ENCODE measurements at places on chromosomes 12 and 14.

- peak; percentile 93 for DNase-seq
These were observed 4.5 kb upstream of the IRF2BPL start for GRCh38 chr14:77032844-77033621.

DNA sequence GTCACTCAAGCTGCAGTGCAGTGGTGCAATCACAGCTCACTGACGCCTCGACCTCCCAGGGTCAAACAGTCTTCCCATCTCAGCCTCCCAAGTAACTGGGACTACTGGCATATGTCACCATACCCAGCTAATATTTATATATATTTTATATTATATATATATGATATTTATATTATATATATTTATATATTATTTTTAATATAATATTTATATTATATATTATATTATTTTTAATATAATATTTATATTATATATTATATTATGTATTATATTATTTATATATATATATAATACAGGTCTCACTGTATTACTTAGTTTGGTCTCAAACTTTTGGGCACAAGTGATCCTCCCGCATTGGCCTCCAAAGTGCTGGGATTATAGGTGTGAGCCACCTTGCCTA, 9.4 kb downstream of the ZNF84 start:
- no peak for DNase-seq

DNA sequence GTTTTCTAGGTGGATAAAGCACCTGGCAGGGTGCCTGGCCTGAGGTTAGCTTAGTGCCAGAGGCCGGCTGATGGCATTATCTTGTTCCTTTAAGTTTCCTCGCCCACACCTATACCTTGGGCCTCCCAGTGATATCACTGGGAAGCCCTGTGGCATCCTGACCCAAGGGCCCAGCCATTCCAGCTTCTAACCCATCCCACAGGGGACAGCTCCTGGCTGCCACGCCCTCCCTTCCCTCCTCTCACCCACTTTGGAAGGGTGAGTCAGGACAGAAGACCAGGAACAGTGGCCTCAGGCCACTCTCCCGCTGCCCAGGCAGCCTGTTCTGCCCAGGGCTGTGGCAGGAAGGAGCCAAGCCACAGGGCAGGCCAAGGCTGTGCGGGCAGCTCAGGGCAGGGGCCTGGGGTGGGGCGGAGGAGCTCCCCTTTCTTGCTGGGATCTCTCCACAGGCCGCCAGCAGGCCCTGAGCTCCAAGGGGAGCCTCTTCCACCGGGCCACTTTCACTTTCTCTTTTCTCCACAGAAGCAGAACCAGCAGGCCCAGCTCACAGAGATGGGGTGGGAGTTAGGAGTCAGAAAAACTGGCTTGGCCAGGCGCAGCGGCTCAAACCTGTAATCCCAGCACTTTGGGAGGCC, 75.1 kb downstream of the IRF2BPL start:
- DNase-seq: peak; percentile 46

- DNase-seq: no peak
These were observed 12.3 kb upstream of the DLK1 start for GRCh38 chr14:100714258-100714892.

DNA sequence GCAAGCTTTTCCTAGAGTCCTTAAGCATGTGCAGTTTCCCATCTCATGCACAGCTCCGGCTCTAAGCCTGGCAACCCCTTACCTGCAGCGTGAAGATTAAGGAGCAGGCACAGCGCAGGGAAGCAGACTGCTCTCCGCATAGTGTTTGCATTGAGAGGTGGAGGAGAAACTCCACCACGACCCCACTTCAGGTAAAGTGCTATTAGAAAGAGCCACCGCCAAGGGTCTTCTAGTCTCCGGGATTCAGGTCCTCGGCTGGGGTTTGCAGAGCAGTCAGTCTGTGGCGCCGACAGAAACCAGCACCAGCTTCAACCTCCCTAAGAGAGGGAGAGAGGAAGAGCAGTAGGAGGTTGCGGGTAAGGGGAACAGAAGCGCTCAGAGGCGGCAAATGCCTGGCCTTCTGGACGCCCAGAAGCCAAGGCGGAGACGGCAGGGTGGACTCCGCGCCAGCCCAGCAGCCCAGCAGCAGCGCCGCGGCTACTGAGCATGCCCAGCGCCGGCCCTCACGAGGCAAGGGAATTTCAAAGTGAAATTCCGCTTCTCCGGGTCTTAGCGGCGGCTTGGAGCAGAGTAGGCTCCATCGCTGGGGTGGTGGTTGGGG, at the start of gene PTPRR:
Gene PTPRR, minus strand, starts transcription at position 488 of the 601 bp plus-strand sequence. Its CDS starts 348 bp downstream, at position 140.
- DNase-seq: no peak

- DNase-seq: no peak
These were observed 163.7 kb downstream of the SNAPC1 start for GRCh38 chr14:61925732-61926435.

GRCh38 chr12:77224346-77224745, 159.0 kb upstream of the E2F7 start:
- DNase-seq: no peak

- no peak for DNase-seq
These were observed 349.9 kb downstream of the C12orf50 start for GRCh38 chr12:87679251-87679650.

DNA sequence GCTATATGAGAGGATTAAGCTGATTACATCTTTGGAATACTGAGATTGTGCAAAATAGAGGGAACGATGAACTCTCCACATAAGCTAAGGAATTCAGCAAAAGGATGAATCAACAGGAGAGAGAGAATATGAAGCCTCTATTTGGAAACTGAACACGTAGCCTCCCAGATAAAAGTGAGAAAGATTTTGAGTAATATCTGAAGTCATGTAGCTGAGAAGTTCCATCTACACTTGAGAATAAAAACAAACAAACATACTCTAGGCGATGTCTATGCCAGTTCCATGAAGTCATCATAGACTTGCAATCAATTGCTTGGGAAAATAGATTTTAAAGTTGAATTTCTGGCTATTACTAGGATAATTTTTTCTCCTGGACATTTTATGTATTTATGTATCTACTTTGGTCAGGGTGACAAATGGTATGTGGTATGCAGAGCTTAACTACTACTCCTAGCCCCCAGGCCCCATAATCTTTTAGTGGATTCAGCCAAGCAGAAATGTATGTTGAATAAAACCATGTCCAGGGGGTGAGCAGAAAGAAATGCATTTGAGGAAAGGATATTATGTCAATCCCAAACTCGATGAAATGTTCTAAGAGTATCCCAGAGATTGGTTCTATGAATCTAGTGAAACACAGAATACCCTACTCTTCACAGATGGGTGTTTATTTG, 627.4 kb downstream of the DIO2 start:
- DNase-seq: no peak

DNA sequence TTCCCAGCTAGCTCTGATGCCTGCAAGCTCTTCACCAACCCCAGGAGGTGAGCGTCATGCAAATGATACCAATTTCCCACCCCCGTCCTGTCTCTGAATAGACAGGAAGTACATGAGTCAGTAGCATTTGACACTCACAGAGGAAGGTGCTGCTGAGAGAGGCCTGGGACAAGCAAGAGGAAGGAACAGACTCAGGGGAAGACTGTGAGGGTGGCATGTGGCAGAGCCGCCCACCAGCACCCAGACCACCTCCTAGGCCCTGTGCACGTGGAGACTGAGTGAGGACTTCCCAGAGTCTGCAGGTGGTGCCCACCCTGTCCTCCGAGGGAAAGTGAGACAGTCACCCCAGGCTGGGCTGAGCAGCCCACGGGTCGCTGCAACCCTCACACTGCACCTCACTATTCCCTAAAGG, 199.5 kb upstream of the SFSWAP start:
- peak; percentile 36 for DNase-seq

- peak; percentile 79 for DNase-seq
These were observed 2.3 kb upstream of the DIO2 start for GRCh38 chr14:80213602-80214001.

GRCh38 chr14:92471919-92472318, 41.7 kb upstream of the RIN3 start:
- DNase-seq: no peak

DNA sequence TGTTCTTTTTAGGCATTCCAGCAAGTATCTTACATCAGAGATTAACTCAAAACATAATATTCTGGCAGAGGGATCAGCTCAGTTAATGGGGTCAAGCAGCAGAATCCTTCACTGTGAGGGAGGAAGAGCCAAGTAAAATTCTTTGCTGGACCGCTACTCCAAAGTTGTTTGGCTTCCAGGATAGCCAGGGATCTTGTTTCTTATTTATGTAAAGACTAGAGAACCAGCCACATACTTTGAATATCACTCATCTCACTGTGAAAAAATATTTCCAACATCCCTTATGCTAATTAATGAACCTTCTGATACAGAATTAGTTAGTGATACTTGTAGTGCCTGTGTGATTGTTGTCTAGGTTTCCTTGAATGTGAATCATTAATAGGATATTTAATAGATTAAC, 94.2 kb downstream of the PLEKHA5 start:
- no peak for DNase-seq

DNA sequence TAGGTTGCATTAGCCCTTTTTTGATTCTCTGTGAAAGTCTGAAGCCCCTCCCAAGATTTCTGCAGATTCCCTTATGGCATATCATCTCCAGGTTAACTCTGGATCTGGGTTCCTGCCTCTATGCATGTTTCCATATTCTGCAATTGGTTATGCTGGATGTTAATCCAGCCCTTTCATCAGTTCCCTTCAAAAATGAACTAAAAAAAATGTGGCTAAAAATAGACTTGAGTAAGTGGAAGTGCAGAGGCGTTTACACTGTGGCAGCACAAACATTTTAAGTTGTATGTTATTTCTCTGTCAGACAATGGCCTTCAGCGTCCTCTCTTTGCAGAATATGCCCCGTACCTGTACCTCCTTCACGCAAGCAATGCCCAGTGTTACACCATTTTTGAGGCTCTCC, 11.4 kb downstream of the MGST1 start:
- no peak for DNase-seq

DNA sequence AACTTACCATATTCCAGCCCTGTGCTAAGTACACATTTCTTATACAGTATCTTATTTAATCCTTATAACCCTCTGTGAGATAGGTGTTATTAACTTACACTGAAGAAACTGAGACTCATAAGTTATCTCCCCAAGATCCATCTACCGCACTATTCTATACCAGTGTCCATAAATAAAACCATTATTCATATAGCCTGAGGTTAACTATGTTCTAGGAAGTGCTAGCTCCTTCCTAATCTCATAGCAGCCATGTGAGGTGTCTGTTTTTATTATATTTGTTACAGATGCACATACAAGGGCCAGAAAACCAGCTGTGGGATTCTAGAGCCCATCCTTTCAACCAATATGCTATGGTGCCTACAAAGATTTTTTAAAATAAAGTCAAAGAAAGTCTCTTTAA, 100.3 kb upstream of the RAP1B start:
- no peak for DNase-seq

DNA sequence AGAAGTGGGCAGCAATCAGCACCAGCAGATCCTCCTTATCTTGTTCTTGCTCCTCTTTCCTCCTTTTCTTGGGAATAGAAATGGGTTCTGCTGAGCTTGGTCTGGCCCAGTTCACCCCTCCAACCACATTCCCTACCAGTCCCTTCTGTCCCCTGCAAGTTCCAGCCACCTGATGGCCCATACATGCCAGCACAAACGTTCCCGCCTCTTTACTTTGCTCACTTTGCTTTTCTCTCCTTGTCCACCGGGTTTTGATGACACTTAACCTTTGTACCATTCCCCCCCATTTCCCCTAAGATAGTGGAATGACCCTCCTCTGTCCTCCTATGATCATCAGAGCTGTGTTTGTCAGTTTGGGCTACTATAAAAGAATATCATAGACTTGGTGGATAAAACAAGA, 23.4 kb upstream of the EML1 start:
- no peak for DNase-seq

- DNase-seq: no peak
These were observed 193.7 kb downstream of the SLC6A15 start for GRCh38 chr12:84718906-84719305.

DNA sequence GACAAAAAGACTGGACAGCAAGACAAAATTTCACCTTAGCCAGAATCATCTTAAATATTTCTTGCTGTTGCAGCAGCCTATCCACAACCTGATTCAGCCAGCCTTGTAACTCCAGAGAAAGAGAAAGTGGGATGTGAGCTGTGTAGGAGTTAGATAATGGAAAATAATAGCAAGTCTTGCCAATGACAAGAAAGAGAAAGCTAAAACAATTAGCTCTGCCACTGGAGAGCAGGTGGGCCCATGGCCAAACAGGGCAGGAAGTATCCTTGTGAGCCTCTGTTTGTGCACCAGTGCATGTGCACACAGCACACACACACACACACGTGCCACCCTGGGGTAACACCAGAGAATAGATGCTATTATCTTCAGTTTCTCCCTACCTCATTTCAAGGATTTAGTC, 106.0 kb upstream of the CCDC196 start:
- DNase-seq: no peak

DNA sequence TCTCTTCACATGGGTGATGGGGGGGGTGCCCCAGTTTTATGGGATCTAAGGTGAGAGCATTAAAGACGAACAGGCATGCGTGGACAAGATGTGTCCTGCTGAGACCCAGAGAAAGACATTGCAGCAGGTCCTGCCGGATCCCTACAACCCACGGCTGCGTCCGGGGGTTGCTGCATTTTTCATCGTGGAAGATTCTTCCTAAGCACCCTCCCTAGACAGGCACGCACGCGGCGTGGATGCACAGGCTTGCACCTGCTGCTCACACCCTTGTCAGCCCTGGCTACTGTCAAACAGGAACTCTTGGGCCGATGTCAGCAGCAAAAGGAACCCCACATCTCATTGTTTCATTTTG, 280.6 kb upstream of the RTL1 start:
- DNase-seq: no peak

DNA sequence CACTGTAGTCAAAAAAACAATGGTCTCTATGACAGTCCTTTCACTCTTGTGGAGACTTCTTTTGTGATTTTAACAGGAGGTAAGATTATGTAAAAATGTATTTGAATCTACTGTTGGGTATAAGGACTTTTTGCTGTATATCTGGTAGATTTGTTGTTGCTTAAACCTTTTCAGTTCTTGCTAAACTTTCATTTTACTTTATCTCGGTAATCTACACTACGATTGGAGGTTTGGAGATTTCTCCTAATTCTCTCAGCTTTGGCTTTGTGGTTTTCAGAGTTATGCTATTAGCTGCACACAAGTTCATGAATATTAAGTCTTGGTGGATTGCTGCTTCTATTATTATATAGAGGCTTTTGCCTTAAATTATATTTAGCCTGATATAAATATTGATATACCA, 116.6 kb upstream of the HIF1A start:
- no peak for DNase-seq

- DNase-seq: no peak
These were observed 463.9 kb upstream of the TBX3 start for GRCh38 chr12:115147916-115148315.

GRCh38 chr14:85447883-85448282, 82.1 kb upstream of the FLRT2 start:
- no peak for DNase-seq

DNA sequence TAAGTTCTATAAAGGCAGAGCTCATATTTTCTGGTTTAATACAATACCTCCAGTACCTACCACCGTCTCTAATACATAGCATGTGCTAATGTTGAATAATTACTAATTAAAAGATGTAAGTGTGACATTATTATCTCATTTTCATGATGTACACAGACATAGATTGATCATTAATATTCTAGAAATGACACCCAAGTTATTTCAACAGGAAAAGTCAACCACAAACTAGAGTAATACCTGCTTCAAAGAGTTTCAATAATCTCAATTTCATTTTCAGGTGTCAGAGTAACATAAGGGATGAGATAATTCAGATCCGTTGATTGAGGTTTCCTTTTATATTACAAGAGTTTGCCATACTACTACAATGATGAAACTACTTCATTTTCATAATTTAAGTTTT, 388.9 kb downstream of the SOX5 start:
- no peak for DNase-seq
